ENCODE measurements at places on chromosomes 5 and 9.

DNA sequence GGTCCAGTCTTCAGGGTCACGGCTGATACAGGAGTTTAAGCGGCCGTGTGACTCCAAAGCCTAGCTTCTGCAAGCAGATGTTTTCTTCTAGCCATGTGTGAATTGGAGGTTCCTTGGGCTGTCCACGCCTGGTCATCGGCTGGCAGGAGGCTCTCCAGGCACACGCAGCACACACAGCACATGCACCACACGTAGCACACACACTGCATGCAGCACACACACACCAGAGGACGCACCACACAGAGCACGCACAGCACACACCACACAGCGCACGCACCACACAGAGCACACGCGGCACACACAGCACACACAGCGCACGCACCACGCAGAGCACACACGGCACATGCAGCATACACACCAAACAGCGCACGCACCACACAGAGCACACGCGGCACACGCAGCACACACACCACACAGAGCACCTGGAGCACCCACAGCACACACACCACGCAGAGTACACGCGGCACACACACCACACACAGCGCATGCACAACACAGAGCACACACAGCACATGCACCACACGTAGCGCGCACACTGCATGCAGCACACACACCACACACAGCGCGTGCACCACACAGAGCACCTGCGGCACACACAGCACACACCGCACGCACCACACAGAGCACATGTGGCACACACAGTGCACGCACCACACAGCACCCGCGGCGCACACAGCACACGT lies 234.3 kb downstream of the FANCC start:
- DNase-seq: no peak

DNA sequence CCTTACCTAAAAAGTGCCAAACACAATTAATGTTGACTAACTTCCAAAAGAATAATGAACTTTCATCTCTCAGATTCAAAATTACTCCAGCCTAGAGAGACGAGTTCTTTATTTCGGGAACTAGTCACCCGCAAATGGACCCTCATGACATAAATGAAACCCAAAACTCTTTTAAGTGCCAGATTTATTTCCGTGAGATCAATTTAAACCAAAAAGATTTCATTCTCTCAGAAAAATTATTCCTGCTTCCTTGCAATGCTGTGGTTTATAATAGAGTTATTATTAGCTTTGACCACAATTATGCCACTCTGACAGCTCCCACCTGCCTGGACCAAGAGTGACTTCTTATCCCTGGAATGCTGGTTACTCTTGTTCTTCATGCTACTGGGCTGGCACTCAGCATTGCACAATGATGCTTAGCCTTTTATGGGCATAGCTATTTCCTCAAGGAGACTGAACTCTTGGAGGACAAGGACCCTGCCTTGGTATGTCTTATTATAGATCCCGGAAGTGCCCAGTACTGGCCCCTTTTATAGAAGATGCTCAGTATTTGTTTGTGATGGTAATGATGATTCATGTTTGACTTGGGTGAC lies 183.5 kb downstream of the SNX18 start:
- no peak for DNase-seq

DNA sequence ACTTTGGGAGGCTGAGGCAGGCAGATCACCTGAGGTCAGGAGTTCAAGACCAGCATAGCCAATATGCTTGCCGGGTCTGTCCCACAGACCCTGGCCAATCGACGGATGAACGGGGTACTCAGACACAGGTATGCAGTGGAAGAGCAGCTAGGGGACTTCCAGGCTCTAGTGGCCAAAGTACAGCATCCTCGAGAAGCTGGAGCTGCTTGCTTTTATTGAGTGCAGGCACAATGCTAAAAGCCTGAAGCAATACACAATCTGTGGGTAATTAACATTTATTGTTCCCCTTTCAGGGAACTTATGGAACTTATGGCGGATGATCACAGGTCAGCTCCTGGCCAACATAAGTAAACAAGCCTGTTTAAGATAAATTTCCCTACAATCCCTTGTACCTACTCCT lies 32.8 kb upstream of the SEMA4D start:
- no peak for DNase-seq

- no peak for DNase-seq
Measured at GRCh38 chr9:11931751-11932150, 761.4 kb upstream of the TYRP1 start.

DNA sequence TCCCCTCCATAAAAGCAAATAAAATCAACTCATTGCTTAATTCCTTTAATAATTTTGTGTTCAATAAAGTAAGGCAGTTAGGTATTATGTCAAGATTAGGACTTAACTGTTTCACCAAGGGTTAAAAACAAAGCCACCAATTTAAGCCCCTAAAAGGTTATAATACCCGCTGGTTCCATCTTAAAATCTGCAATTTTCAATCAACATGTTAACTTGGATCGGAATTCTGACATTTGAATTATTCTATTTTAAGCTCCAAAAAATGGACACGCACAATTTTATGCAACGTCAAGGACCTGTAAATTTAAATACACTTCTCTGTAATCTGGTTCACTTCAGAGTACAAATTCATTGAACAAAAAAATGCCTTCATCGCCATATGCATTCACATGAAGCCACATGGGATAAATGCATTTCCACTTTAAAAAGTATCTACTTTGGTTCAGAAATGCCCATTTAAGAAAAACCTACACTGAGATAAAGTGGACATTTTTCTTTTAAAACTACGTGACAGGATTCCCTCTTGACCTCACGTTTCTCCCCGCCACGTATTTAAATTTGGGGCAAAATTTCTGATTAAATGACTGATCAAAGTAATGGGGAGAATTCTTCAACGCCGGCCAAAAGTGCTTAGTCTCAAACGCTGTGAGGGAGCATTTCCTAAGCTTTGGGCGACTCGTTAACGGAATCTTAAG lies 721 bp downstream of the GIN1 start:
- no peak for DNase-seq

GRCh38 chr9:95313010-95313498 lies 4.5 kb downstream of the FANCC start:
- DNase-seq: no peak

GRCh38 chr5:142958944-142959682 lies 188.9 kb downstream of the ARHGAP26 start:
- no peak for DNase-seq

GRCh38 chr5:16615741-16616535 lies 859 bp downstream of the RETREG1 start:
- DNase-seq: no peak

GRCh38 chr5:128667751-128668150 lies 129.7 kb upstream of the FBN2 start:
- DNase-seq: no peak

DNA sequence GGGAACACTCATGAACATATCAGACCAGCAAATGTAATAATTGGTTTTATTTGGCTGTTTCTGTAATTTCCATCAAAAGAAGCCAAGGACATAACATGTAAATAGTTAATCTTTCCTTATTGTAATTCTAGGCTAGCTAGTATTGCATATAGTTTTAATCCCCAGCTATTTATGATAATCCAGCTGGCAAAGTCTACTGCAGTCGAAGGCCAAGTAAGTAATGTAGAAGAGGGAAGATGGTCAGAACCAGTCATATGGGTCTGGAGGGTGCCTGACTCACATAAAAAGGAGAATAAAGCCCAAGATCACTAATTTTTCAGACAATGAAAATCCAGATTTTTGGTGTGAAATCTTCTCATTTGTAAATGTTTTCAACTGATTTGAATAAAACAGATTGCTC lies 106.3 kb downstream of the CCDC192 start:
- DNase-seq: no peak

DNA sequence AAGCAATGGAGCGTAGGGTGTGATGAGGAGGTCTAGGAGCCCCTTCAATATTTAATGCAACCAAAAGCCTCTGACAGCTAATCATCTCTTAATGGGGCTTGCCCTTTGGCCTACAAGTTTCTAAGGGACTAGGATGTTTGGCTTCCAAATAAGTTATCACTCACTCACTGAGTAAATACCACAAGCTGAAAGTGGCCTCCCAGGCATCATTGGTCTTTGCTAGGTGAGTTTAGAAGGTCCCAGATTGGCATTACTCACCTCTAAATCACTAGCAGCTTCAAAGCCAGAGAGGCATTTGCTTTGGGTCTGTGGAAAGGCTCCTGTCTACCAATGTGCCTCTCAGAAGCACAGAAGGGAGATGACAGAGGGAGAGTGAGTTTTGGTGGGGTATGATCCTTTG lies 344.2 kb downstream of the NTRK2 start:
- DNase-seq: no peak

GRCh38 chr5:45696206-45696836 lies at the start of gene HCN1:
TSS of gene HCN1 (minus strand) at chr5:45696380.
- no peak for DNase-seq

DNA sequence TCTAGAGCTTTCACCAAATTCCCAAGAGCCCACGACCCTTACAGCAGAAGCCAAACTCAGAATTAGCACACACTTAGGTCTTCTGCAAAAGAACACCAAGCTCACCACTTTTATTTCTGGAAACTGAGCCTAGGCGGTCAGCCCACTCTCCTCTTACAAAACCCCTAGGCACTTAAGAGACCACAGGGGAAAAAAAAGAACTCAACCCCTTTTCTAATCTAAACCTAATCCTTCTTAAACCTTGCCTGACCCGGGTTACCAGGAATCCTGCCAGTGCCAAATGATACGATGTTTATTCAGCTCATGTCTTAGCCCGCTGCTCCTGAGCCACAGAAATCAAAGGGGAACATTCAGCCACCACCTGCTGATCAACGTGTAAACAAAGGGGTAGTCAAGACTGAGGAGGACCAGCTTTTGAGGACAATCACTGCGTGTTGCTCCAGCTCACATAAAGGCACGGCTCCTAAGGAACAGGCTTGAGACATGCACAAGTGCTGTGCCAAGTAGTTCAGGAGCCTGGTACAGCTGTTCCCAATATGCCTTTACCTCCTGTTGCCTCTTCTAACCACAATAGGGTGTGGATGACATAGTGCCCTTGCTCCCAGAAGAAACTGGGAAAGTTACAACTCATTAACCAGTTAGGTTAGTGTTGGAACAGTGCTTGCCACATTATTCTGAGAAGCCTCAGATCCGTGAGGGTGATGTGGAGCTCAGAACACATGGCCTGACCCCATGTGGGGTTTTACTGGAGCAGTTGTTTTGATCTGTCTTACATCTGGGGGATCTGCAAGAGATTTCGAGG lies 49.3 kb downstream of the ZFAND5 start:
- DNase-seq: no peak

GRCh38 chr5:56272765-56273164 lies 39.6 kb upstream of the ANKRD55 start:
- no peak for DNase-seq

- DNase-seq: no peak
Measured at GRCh38 chr9:7921545-7922197, 122.1 kb upstream of the DMAC1 start.

GRCh38 chr9:69265891-69266290 lies 59.1 kb upstream of the ENTREP1 start:
- DNase-seq: no peak

GRCh38 chr9:89603767-89604665 lies 796 bp upstream of the GADD45G start:
- no peak for DNase-seq

GRCh38 chr5:90700299-90700698 lies 141.7 kb downstream of the ADGRV1 start:
- no peak for DNase-seq

- DNase-seq: no peak
Measured at GRCh38 chr9:21958833-21959232, 35.4 kb downstream of the CDKN2A start.

- DNase-seq: no peak
Measured at GRCh38 chr9:30591461-30591860, 1793.0 kb upstream of the ACO1 start.

- no peak for DNase-seq
Measured at GRCh38 chr5:32223972-32224609, 50.0 kb upstream of the GOLPH3 start.

- no peak for DNase-seq
Measured at GRCh38 chr5:122719991-122720746, 54.7 kb upstream of the SNX2 start.

DNA sequence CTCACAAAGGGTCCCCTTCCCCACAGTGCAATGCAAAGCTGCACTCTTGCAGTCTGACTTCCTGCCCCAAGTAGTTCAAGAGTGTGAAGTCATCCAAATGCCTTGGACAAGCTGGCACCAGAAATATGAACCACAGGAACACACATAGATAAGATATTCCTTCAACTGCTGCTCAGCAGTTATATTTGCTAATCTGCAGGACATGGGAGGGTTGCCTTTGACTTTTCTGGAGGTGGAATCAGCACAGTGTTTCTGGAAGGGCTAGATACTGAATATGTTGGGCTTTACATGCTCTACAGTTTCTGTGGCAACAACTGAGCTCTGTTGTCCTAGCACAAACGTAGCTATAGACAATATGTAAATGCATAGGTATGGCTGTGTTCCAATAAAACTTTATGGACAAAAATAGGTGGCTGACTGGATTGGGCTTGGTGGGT lies 96.7 kb upstream of the PCA3 start:
- DNase-seq: no peak

DNA sequence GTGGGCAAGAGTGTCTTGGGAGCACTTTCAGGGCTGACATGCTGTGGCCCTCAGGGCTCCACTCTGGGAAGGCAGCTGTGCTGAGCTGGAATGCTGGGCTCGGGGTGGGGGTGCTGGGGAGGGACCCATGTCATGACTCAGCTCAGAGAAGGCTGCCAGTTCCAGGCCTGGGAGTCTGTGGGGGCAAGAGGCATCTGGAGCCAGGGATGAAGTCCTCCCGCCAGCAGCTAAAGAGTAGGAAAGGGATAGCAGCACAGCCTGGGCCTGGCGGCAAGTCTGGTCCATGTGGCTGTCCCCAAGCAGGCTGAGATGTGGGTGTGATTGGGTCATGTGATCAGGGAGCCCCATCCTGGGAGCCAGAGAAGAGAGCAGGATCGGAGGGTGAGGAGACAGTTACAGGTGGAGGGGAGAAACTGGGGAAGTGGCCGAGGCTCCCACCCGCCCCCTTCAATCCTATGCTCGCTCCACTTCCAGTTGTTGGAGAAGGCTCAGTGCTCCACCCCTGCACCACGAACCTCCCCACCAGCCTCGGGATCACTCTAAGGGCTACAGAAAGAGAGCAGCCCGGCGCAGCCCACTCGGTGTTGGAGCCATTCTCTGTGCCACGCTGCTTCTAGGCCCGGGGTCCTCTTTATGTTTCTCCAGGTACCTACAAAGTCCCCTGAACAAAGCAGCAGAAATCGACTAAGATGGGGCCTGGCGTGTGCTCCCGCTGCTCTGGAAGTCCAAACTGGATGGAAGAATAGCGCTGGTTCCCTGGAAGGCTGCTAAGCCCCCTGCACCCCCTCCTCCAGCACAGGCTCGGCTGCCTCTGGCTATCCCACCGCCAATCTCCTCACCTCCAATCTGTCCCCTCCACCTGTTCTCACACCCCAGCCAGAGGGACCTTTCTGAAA lies 12.0 kb downstream of the PDGFRB start:
- DNase-seq: no peak

- DNase-seq: no peak
Measured at GRCh38 chr5:148425808-148426207, 42.0 kb downstream of the FBXO38 start.

- no peak for DNase-seq
Measured at GRCh38 chr5:19532936-19533335, 455.1 kb downstream of the CDH18 start.

DNA sequence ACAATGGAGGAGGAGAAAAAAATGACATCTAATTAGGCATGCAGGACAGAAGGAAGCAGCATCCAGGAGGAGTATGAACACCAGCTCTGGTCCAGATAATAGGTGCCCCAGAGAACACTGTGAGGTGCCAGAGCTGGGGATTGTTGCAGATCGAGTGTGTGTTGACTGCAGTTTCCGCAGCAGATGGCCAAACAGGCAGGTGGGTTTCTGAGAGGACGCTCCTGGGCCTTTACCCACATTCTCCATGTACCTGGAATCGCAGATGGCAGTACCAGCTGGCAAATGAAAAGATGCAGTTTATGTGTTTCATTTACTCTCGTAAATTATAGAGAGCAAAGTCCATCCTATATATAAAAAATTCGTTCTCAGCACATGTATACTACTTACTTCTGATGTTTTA lies 182.2 kb upstream of the ISL1 start:
- DNase-seq: no peak

Measured in activated T-cell treated with anti-CD3 and anti-CD28 coated beads for 4 hours (primary cell).